Activated CD8-positive, alpha-beta memory T cell treated with anti-CD3 and anti-CD28 coated beads for 1 hour (primary cell): ENCODE measurements at places on chromosomes 2 and 18.

- no peak for DNase-seq
Measured at GRCh38 chr18:54881229-54881768, 53.0 kb downstream of the RAB27B start.

DNA sequence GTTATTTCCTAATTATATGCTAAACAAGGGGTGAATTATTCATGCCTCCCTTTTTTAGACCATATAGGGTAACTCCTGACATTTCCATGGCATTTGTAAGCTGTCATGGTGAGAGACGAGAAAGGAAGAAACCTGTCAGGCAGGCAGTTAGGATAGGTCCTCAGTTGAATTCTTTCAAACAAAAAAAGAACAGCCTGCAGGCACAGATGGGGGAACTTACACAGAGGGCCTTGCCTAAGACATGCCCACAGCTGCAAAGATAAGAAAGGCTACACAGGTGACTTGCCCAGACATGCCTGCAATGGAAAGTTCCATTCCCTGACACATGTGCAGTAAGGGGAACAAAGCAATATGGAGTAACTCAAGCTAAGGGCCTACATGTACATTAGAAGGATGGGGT lies 128.1 kb downstream of the TMEM163 start:
- DNase-seq, result no peak

- DNase-seq, result no peak
Measured at GRCh38 chr18:54824761-54825160, 3.5 kb upstream of the RAB27B start.

DNA sequence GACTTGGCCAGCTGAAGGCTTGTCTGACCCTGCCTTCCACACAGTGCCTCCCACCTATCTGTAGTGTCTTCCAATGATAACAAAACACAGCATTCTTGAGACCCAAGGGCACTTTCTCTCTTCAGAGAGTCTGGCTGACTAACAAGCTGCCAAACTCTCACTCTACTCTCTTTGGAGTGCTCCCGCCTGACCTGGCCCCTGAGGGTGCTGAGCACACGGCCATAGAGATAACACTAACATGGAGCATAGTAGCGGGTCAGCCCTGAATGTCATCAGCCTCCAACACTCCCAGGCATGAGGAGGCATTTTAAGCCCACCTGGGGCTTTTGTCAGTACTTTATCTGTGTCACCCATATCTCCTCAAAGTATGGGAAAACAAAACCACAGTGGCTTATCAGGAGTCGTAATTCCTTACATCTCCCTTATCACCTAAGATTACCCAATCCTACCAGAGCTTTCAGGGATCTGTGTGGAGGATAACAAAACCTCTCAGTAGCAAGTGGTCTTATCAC lies 160.3 kb upstream of the TCF4 start:
- DNase-seq, result no peak
